ENCODE measurements at places on chromosomes 12 and 14.

GRCh38 chr12:58833853-58834252 is 86.5 kb downstream of the LRIG3 start:
- DNase-seq, result no peak

DNA sequence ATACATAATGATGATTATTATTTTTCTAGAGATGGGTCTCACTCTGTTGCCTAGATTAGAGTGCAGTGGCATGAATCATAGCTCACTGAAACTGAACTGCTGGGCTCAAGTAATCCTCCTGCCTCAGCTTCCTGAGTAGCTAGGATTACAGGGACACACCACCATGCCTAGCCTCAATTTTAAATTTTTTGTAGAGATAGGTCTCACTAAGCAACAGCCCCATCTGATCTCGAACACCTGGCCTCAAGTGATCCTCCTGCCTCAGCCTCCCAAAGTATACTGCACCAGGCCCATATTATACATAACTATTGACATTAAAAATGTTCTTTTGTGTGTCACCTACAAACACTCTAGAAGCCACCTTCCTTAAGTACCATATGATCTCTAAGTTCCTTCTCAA is 3.4 kb downstream of the TXNRD1 start:
- DNase-seq, result no peak

- DNase-seq, result no peak
Observed at GRCh38 chr14:84969501-84969900, 560.4 kb upstream of the FLRT2 start.

DNA sequence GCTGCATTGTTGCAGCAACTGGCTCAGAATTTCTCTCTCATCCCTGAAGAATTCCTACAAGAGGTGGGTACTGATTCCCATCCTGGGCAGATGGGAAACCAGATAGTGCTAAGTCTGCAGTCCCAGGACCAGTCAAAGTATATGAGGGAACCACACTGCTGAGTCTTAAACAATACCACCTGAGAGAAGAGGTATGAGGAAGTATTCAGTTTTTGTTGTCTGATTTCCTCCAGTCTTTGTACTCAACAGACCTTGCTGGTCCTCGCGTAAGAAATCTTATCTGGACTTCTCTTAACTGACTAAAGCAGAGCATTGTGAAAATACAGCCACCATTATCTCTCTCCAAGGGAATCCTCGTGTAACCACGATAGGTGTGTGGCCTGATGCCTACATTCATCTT is 3.6 kb upstream of the EDDM3A start:
- DNase-seq, result no peak

DNA sequence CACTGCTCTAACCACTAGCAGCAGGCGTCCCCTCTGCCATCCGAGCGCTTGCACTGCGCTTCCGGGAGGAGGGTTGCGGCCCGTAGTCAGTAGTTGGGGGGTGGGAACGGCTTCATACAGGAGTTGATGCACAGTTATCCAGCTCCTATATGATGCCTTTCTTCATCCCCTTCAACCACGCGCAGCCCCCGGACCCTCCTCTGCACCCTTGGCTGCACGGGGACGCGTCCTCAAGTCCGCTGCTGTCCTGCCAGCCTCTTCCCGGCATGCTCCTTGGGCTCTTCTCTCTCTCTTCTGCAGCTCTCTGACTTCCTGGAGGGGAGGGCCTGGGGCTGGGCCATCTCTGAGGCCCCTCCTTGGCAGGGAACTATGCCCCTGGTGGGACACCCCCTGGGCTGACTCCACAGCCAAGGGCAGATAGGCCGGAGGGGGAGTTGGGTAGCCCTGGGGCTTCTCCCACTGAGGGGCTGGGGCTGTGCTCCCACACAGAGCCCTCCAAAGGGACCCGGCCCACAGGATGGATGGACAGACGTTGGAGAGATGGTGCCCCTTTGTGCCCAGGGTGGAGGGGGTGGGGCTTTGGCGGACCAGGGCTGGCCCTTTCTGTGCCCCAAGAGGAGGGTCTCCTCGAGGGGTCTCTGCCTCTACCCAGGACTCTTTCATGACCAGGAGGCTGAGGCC is 29.0 kb downstream of the RTL1 start:
- DNase-seq, result no peak

DNA sequence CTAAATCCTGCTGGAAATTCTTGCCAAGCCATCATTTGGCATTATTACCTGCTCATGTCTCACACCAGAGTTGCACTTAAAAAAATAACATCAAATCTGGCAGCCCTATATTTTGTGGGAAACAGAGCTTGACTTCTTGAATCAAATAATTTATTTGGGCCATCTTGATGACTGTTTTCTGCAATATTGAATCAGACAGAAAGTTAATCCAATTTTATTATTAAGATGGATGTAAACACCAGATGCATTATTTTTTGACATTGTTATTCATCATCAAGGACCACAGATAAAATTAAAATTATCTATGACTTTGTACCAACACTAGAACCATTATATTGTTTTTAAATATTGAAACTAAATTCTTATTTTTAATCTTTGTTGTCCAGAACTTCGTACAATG is 132.9 kb downstream of the PTPRR start:
- no peak for DNase-seq

- DNase-seq, result no peak
Observed at GRCh38 chr12:104959335-104959841, 1.3 kb upstream of the SLC41A2 start.
